Dermis blood vessel endothelial cell (primary cell): ENCODE measurements at places on chromosomes 7 and 10. TPM values are rescaled to one million over a fixed set of nuclear protein-coding genes. Genes with fewer than 3 reads are reported as not detected.

- DNase-seq = no peak
Observed at GRCh38 chr7:14125998-14126397, 136.5 kb upstream of the ETV1 start.

ETV1 gene
- 5.6 and 10.4 TPM in 2 replicates for total RNA-seq

GRCh38 chr10:71359364-71360046 lies 37.2 kb upstream of the CDH23 start:
- no peak for DNase-seq

SLC16A9 gene
- total RNA-seq = under 0.01 and 0.05 TPM in 2 replicates

C10orf53 gene
- not detected in 2 replicates for total RNA-seq

DNA sequence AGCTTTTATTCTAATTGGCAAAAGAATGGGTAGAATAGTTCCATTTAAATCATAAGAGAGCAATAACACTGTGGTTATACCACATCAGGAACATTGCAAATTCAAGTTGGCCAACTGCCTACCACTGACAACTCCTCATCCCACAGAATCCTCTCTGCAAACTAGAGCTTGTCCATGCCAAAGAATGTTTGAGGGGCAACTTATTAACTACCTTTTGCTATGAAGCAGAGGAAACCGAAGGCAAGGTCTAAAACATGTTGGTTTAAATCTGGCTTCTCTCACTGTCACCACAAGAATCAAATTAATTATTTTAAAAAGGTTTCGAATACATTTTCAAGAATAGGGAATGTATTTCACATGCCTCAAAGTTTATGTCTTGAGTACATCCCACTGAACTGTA lies 36.0 kb downstream of the RHOBTB1 start:
- no peak for DNase-seq
